ENCODE measurements at places on chromosomes 7 and 10. TPM values are rescaled to one million over a fixed set of nuclear protein-coding genes. Genes with fewer than 3 reads are reported as not detected.
A peak's percentile ranks its signal among the peaks of the same experiment; 100 is the strongest.

CFAP58 gene
- 0.57 TPM for polyA plus RNA-seq

DNA sequence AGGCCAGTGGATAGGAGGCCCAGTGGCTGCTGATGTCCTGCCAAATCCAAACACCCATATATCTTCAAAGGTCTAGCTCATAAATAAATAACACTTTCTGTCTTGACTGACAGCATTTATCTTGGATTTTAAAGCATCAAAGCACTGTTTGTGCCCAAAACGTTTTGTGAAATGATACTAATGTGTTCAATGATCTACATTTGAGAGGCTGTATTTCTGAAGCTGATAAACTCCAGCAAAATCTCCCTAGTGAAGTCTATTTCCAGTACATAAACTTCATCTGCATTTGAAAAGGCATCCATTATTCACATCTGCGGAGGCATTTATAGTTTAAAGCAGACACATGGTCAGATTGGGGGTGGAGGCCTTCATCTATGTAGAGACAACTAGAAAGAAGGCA, 276.3 kb downstream of the HPSE2 start:
- no peak for DNase-seq
- H3K27ac ChIP-seq: peak overlapping the region; percentile 49
- no peak overlapping the region for H3K4me3 ChIP-seq
- H3K36me3 ChIP-seq: no peaks in the 10 kb centered on the region

DNA sequence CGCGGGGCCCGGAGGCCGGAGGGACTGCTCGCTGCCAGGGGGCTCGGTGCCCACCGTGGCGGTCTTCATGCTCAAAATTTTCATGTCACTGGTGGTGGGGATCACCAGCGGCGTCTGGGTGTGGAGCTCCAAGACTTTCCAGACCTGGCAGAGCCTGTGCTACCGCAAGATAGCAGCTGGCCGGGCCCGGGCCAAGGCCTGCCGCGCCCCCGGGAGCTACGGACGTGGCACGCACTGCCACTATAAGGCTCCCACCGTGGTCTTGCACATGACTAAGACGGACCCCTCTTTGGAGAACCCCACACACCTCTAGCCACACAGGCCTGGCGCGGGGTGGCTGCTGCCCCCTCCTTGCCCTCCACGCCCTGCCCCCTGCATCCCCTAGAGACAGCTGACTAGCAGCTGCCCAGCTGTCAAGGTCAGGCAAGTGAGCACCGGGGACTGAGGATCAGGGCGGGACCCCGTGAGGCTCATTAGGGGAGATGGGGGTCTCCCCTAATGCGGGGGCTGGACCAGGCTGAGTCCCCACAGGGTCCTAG, 2.0 kb downstream of the FZD9 start:
- no peak overlapping the region for H3K4me3 ChIP-seq
- peaks cover 3% of the 10 kb centered on the region for H3K4me1 ChIP-seq
- H3K27ac ChIP-seq: no peak overlapping the region
- no peaks in the 10 kb centered on the region for H3K27me3 ChIP-seq
- peaks cover 9% of the 10 kb centered on the region for H3K36me3 ChIP-seq

SLC26A4 gene
- polyA plus RNA-seq: 0.20 TPM

DNA sequence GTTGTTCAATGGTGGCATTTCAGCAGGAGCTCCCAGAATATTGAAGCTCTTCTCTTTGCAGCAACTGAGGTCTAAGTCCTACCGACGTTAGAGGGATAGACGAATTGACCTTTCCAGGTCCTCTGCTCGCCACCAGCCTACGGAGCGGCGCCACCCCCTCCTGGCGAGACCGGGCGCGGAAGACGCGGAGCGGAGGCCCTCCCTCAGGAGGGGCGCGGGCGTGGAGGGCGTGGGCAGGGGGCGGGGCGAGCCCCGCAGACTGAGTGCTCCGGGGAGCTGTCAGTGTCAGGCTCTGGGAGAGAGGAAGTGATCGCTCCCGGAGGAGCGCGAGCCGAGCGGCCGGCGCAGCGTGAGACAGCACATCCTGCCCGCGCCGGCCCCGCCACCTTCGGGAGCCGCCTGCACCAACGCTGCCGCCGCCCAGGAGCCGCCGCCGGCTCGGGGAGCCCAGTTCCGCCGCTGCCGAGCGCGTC, at the start of gene DYNC1I1:
Gene DYNC1I1, plus strand, starts transcription at position 257 of the 473 bp plus-strand sequence. CDS start 32,176 bp downstream, outside the sequence.
- no peak within 1 kb of the TSS for H3K27ac ChIP-seq
- H3K27me3 ChIP-seq: peaks cover 13% of the 10 kb centered on the region
- H3K36me3 ChIP-seq: no peaks in the 10 kb centered on the region
- peak within 1 kb of the TSS; percentile 20 for H3K4me3 ChIP-seq
- peak; percentile 19 for DNase-seq

DNA sequence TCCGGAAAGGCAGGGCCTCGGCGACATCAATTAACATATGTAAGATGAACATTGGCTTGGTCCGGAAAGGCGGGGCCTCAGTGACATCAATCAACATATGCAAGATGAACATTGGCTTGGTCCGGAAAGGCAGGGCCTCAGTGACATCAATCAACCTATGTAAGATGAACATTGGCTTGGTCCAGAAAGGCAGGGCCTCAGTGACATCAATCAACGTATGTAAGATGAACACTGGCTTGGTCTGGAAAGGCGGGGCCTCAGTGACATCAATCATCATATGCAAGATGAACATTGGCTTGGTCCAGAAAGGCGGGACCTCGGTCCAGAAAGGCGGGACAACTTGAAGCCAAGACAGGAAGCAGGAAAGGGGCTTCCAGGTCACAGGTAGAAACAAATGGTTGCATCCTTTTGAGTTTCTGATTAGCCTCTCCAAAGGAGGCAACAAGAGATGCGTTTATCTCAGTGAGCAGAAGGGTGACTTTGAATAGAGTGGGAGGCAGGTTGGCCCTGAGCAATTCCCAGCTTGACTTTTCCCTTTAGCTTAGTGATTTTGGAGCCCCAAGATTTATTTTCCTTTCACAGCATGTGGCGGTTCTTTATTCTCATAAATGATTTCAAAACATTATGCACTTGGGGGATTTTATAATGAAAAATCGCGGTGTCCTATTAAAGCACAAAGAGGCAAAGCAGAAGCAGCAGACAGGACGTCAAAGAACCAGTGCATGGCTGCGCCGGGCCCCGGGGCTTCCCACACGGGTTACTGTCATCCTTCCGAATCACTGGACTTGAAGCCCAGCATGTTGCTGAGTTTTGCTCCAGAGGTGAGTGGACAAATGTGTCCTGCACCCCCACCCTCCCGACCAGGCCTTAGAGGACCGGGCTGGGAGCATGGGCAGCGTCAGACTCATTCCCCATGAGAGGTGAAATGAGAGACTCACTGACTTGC, 43.1 kb upstream of the EN2 start:
- no peak overlapping the region for H3K27ac ChIP-seq
- H3K4me3 ChIP-seq: no peak overlapping the region
- no peak for DNase-seq
- H3K36me3 ChIP-seq: no peaks in the 10 kb centered on the region
- H3K4me1 ChIP-seq: no peaks in the 10 kb centered on the region

GRCh38 chr10:85696893-85697292, 669.7 kb downstream of the GRID1 start:
- no peaks in the 10 kb centered on the region for H3K4me1 ChIP-seq
- H3K36me3 ChIP-seq: no peaks in the 10 kb centered on the region
- DNase-seq: no peak
- no peaks in the 10 kb centered on the region for H3K27me3 ChIP-seq
- H3K27ac ChIP-seq: no peak overlapping the region

VWDE gene
- 0.05 TPM for polyA plus RNA-seq

GRCh38 chr7:148347981-148348380, 242.6 kb upstream of the C7orf33 start:
- H3K4me1 ChIP-seq: no peaks in the 10 kb centered on the region
- no peaks in the 10 kb centered on the region for H3K27me3 ChIP-seq
- no peak overlapping the region for H3K4me3 ChIP-seq
- H3K27ac ChIP-seq: no peak overlapping the region

DNA sequence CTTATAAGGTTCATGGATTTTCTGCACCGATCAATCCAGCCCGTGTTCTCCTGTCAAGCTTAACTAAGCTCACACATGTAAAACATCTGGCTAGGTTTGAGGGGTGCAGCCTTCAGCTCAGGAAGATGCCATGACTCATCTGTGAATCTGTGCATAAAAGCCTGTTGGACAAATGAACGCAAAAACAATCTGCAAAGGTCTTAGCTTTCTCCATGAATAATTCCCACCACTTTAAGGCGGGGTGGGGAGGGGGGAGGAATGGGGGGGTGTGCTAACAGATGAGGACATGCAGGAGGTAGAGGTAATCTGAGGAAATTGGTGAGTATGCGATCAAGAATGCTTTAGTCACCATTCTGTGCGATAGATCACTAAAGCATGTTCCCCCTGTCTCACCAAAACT, 4.8 kb downstream of the DOCK4 start:
- DNase-seq: peak; percentile 86

- H3K4me3 ChIP-seq: no peak overlapping the region
- H3K36me3 ChIP-seq: no peaks in the 10 kb centered on the region
- no peak overlapping the region for H3K27ac ChIP-seq
- peak; percentile 93 for DNase-seq
- no peaks in the 10 kb centered on the region for H3K27me3 ChIP-seq
- H3K4me1 ChIP-seq: peaks cover 8% of the 10 kb centered on the region
These were observed 20.5 kb upstream of the FAM13C start for GRCh38 chr10:59382831-59383295.

HOXA4 gene
- 8.0 TPM for polyA plus RNA-seq

GRCh38 chr10:13087986-13088618, 11.9 kb upstream of the OPTN start:
- peak overlapping the region; percentile 72 for H3K27ac ChIP-seq
- H3K4me1 ChIP-seq: peaks cover 8% of the 10 kb centered on the region
- no peaks in the 10 kb centered on the region for H3K36me3 ChIP-seq
- no peaks in the 10 kb centered on the region for H3K27me3 ChIP-seq
- H3K4me3 ChIP-seq: no peak overlapping the region

DNA sequence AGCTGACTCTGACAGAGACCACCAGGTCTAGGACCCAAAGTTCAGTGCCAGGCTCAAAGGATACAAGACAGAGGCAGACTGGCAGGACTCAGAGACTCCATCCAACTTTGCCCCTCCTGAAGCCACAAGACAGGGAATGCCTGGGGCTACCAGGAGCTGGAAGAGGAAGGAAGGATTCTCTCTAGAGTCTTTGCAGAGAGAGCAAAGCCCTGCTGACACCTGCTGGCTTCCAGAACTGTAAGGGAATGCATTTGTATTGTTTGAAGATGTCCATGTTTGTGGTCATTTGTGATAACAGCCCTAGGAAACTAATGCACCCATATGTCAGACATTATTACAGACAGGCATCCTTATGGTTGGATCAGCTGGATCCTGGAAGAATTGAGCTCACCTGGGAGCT, 132.3 kb upstream of the C7orf33 start:
- H3K27ac ChIP-seq: no peak overlapping the region
- no peaks in the 10 kb centered on the region for H3K36me3 ChIP-seq
- H3K4me3 ChIP-seq: no peak overlapping the region
- DNase-seq: no peak
- H3K27me3 ChIP-seq: no peaks in the 10 kb centered on the region

DNA sequence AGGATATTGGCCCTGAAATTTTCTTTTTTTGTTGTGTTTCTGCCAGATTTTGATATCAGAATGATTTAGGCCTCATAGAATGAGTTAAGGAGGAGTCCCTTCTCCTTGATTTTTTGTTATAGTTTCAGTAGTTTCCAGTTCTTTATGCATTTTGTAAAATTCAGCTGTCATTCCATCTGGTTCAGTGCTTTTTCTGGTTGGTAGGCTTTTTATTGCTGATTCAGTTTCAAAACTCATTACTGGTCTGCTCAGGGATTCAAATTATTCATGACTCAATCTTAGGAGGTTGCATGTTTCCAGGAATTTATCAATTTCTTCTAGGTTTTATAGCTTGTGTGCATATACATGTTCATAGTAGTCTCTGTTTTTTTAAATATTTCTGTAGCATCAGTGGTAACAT, 10.1 kb upstream of the TMEM196 start:
- DNase-seq: no peak
- H3K27me3 ChIP-seq: no peaks in the 10 kb centered on the region
- H3K4me1 ChIP-seq: no peaks in the 10 kb centered on the region
- no peaks in the 10 kb centered on the region for H3K36me3 ChIP-seq
- no peak overlapping the region for H3K27ac ChIP-seq

DNA sequence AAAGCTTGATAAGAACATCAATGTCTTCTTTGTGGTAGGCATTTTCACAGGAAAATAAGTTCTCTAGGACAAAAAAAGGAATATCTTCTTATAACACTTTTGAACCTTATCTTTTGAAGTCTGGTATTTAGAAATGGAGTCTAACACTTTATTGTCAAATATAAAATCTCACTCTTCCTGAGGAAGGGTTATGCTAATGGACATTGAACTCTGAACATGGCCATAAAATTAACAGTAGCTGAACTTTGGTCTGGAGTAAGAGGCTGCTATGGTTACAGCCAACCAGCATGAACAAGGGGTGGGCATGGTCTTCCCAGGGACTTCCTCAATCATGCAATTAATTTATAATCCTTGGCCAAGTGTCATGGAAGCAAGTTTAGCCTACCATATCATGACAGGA, at the start of gene CLRN3:
Gene CLRN3, minus strand, starts transcription at position 199 of the 400 bp plus-strand sequence. Its CDS starts 157 bp downstream, at position 42.
- H3K4me1 ChIP-seq: no peaks in the 10 kb centered on the region
- no peaks in the 10 kb centered on the region for H3K27me3 ChIP-seq
- no peak for DNase-seq
- H3K4me3 ChIP-seq: no peak within 1 kb of the TSS
- H3K27ac ChIP-seq: no peak within 1 kb of the TSS

NEUROD6 gene
- polyA plus RNA-seq: not detected

LRMDA gene
- 0.07 TPM for polyA plus RNA-seq

DNA sequence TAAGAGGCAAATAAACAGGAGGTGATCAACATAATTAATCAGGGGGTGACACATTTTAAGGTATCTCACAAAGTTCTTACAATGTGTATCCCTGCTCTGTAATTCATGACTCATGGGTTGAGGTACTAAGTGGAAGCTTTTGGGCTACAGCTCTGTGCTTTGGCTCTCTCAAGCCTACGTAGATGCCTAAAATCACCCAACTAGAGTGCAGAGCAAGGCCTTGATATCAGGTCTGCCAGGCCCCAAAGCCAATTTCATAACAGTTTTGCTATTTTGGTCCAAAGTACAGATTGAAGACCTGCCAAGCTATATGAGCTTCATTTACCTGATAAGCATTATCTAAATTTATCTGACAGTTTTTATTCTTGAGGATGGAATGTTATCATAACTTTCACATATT, 175.3 kb upstream of the BET1 start:
- H3K36me3 ChIP-seq: no peaks in the 10 kb centered on the region
- H3K4me3 ChIP-seq: no peak overlapping the region
- no peak overlapping the region for H3K27ac ChIP-seq
- H3K4me1 ChIP-seq: peaks cover 8% of the 10 kb centered on the region
- no peak for DNase-seq
- no peaks in the 10 kb centered on the region for H3K27me3 ChIP-seq

FGFBP3 gene
- 0.34 TPM for polyA plus RNA-seq

GRCh38 chr10:47123716-47124288, 176.2 kb upstream of the GDF10 start:
- H3K27ac ChIP-seq: no peak overlapping the region
- no peaks in the 10 kb centered on the region for H3K27me3 ChIP-seq
- DNase-seq: no peak
- peaks cover 3% of the 10 kb centered on the region for H3K4me1 ChIP-seq
- no peaks in the 10 kb centered on the region for H3K36me3 ChIP-seq
- H3K4me3 ChIP-seq: no peak overlapping the region

Measured in IMR-90 (cell line).